ENCODE measurements at places on chromosomes 12 and 14.

- DNase-seq, result no peak
Measured at GRCh38 chr12:131683266-131684014, 27.4 kb upstream of the SFSWAP start.

- DNase-seq, result no peak
Measured at GRCh38 chr12:97490141-97490540, 27.5 kb downstream of the RMST start.

GRCh38 chr14:103495854-103496253 lies 26.8 kb downstream of the CKB start:
- DNase-seq, result no peak

DNA sequence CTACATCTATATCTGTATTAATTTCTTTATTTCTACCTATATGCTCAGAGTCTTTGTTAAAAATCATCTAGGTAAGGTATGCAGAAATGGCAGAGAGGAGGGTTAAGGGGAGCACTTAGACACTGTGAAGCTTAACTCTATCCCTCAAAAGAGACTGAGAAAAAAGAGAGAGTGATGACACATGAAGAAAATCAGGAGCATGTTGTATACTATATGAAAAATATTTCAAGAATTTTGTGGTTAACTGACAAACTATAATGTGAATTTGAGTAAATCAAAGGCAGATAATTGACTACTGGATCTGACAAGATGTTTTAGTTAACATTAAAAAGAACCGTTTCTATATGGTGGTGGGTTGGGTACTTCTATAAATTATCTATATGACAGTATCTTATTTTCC lies 1814.2 kb upstream of the SEL1L start:
- no peak for DNase-seq

DNA sequence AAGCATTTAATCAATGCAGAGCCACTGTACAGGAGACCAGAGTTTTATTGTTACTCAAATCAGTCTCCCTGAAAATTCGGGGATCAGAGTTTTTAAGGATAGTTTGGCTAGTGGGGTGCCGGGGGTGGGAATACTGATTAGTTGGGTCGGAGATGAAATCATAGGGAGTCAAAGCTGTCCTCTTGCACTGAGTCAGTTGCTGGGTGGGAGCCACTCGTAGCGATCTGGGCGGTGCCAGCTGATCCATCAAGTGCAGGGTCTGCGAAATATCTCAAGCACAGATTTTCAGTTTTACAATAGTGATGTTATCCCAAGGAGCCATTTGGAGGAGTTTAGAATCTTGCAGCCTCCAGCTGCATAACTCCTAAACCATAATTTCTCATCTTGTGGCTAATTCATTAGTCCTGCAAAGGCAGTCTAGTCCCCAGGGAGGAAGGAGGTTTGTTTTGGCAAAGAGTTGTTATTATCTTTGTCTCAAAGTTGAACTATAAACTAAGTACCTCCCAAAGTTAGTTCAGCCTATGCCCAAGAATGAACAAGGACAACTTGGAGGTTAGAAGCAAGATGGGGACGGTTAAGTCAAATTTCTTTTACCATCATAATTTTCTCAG lies 169.4 kb upstream of the PLEKHG7 start:
- no peak for DNase-seq

DNA sequence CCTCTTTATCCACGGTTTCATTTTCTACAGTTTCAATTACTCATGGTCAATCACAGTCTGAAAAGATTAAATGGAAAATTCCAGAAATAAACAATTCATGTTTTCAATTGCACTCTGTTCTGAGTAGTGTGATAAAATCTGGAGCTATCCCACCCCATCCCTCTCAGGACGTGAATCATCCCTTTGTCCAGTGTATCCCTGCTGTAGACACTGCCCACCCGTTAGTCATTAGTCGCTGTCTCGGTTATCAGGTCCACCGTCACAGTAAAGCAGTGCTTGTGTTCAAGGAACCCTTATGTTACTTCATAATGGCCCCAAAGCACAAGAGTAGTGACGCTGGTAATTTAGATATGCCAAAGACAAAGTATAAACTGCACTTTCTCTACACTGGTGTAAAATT lies 141.0 kb upstream of the LMNTD1 start:
- DNase-seq, result peak; percentile 86

- no peak for DNase-seq
Measured at GRCh38 chr12:75099210-75099609, 110.4 kb downstream of the KCNC2 start.

DNA sequence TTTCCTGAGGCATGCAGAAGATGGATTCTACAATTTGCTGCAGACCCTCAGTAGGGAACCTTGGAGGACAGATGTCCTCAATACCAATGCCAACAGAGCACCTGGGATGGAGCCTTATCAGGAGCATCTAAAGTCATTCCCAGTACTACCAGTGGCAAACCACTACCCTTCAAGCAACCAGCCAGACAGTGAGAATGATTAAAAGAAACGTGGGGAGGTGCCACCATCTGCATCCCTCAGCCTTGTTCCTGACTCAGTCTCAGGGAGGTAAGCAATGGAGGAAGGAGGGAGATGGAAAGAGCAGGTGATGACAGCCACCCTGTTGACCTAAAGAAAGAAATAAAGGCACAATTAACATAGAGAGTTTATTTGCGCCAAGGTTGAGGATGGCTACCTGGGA lies 175.2 kb upstream of the GRIN2B start:
- DNase-seq, result no peak

DNA sequence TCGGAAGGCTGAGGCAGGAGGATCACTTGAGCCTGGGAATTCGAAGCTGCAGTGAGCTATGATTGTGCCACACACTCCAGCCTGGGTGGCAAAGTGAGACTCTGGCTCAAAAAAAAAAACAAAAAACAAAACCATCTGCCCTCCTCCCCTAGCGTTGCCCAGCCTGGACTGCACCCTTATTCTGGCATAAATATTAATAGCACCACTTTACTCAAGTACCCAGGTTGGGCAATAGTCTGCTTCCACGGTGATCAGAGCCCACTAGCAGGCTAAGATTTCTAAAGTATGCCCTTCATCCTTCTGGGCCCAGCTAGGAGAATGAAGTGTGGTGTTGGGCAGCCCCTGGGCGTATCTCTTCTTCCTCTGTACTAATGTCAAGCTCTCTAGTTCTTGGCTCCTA lies 33.3 kb downstream of the KCTD10 start:
- DNase-seq, result no peak

GRCh38 chr14:49598485-49599300 lies at the start of gene LRR1:
LRR1 (plus strand) TSS chr14:49598940; CDS start chr14:49599021, 81 bp downstream.
- no peak for DNase-seq

GRCh38 chr14:43204816-43205215 lies 1302.3 kb downstream of the FSCB start:
- DNase-seq, result no peak

GRCh38 chr14:58332561-58332960 lies 34.2 kb downstream of the ARID4A start:
- no peak for DNase-seq

GRCh38 chr12:3598896-3599860 lies 108.2 kb downstream of the PRMT8 start:
- no peak for DNase-seq

GRCh38 chr12:124152731-124153130 lies 142.2 kb upstream of the RFLNA start:
- no peak for DNase-seq

- DNase-seq, result no peak
Measured at GRCh38 chr14:83707056-83707455, 1822.9 kb upstream of the FLRT2 start.
